ENCODE measurements at places on chromosomes 1 and 21.

DNA sequence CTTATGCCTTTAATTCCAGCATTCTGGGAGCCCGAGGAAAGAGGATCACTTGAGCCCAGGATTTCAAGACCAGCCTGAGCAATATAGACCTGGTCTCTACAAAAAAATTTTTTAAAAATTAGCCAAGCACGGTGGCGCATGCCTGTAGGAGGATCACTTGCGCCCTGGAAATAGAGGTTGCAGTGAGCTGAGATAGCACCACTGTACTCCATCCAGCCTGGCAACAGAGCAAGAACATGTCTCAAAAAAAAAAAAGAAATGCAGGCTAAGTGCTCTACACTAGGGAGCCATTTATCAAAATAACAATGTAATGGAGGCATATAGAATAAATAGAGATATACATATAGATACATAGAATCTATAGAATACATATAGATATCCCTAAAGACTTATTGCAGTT lies 23.3 kb downstream of the CEPT1 start:
- no peak for DNase-seq

GRCh38 chr1:159817276-159818041 lies 9.2 kb upstream of the SLAMF8 start:
- DNase-seq = no peak

GRCh38 chr1:113872219-113872935 lies 865 bp upstream of the PTPN22 start:
- no peak for DNase-seq

DNA sequence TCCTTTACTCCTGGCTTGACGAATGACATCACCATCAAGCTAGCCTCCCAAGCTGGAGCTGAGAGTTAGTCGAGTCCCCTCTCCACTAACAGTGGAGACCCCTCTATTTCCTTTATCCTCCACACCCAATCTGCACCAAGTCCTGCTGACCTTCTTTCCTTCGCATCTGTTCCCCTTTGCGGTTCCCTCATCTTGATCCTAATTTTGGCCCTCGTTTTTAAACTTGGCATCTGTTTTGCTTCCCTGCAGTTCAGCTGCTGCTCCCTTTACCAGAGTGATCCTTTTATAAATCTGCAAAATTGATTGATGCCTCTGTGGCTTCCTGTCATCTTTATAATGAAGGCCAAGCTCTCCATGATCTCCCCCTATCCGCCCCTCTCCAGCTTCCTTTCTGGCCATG lies 49.0 kb upstream of the TSPAN2 start:
- no peak for DNase-seq

GRCh38 chr1:27633298-27633610 lies 1.7 kb downstream of the FGR start:
- no peak for DNase-seq

DNA sequence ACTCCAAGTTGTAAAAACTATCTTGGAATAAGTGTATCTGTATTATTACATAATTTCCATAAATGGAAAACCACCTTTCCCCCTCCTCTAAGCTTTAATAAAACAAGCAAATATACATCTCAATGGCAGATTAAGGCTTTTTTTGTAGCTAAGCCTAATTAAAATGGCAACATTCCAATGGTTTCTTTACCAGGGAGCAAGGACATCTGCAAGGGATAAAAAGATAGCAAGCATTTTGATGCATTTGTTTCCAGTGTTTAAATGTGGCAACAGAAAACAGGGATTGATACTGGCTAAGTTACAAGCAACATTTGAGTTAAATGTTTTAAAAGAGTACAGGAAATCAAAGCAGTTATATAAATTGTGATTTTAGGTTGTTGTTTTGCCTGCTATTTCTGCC lies 1012.7 kb downstream of the ADGRL2 start:
- no peak for DNase-seq

Measured in NCI-H1105 (cell line).